ENCODE measurements at places on chromosomes 4 and X. TPM values are rescaled to one million over a fixed set of nuclear protein-coding genes. Genes with fewer than 3 reads are reported as not detected.

Gene SPANXN3
- not detected for total RNA-seq

Gene COX18
- 14.3 TPM for total RNA-seq

- no peak overlapping the region for H3K4me3 ChIP-seq
- H3K4me1 ChIP-seq = no peaks in the 10 kb centered on the region
- DNase-seq = no peak
- no peaks in the 10 kb centered on the region for H3K27me3 ChIP-seq
These were observed 7.7 kb upstream of the ARHGEF38 start for GRCh38 chr4:105544520-105545286.

DNA sequence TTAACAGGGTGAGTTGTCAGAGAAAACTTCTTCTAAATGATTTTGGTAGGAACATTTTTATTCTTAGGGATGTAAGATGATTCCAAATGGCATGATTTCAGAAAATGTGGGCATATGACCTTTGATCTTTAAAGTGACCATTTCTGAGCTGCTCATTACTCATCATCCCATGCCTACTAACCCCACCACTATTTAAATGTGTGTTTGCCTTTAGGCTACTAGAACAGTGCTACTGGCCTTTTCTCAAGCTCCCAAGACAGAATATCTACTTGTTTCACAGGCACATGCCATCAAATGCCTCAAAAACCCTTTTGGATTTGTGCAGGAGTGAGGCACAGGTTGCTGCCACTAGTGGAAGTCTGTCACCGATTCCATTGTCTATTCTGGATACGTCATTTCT is 428.2 kb downstream of the ADAM29 start:
- no peak overlapping the region for H3K27ac ChIP-seq
- H3K36me3 ChIP-seq = no peaks in the 10 kb centered on the region
- H3K4me3 ChIP-seq = no peak overlapping the region

- H3K36me3 ChIP-seq = no peaks in the 10 kb centered on the region
- no peak overlapping the region for H3K4me3 ChIP-seq
- no peak for DNase-seq
- H3K27ac ChIP-seq = no peak overlapping the region
- no peaks in the 10 kb centered on the region for H3K27me3 ChIP-seq
- peaks cover 5% of the 10 kb centered on the region for H3K4me1 ChIP-seq
These were observed 87.5 kb downstream of the PPP3CA start for GRCh38 chr4:101259876-101260275.

- peak overlapping the region; percentile 92 for H3K27ac ChIP-seq
- peaks cover 8% of the 10 kb centered on the region for H3K4me1 ChIP-seq
- peaks cover 26% of the 10 kb centered on the region for H3K36me3 ChIP-seq
- no peak for DNase-seq
- peak overlapping the region; percentile 73 for H3K4me3 ChIP-seq
These were observed 490 bp downstream of the RWDD4 start for GRCh38 chr4:183658362-183659028.

GRCh38 chr4:25901030-25901430 is 13.0 kb upstream of the SMIM20 start:
- DNase-seq = no peak
- H3K27ac ChIP-seq = no peak overlapping the region
- no peaks in the 10 kb centered on the region for H3K4me1 ChIP-seq
- no peak overlapping the region for H3K4me3 ChIP-seq
- no peaks in the 10 kb centered on the region for H3K36me3 ChIP-seq

- no peaks in the 10 kb centered on the region for H3K4me1 ChIP-seq
- no peaks in the 10 kb centered on the region for H3K36me3 ChIP-seq
- H3K27me3 ChIP-seq = no peaks in the 10 kb centered on the region
- no peak overlapping the region for H3K27ac ChIP-seq
- DNase-seq = no peak
These were observed 43.9 kb downstream of the ZNF280C start for GRCh38 chrX:130224810-130225209.
